ENCODE measurements at places on chromosomes 1 and 21. TPM values are rescaled to one million over a fixed set of nuclear protein-coding genes. Genes with fewer than 3 reads are reported as not detected.
A peak's percentile ranks its signal among the peaks of the same experiment; 100 is the strongest.

DNA sequence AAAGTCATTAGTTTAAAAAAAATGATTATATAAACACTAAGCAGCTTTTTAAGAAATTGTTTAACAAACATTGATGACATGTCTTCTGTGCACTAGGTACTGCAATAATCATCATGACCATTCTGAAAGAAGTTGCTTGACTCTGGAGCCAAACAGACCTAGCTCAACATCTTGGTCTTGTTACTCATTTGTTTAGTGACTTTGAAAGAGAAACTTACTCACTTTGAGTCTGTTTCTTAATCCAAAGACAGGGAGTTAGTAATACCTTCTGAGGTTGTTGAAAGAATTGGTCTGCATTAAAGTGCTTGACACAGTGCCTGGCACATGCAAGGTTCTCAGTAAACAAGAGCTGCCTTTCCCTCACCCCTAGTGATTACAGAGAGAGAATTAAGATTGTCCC lies 84.4 kb downstream of the SGIP1 start:
- no peak for DNase-seq

GRCh38 chr1:32998997-32999396 lies 34.4 kb upstream of the RNF19B start:
- no peak for DNase-seq

DNA sequence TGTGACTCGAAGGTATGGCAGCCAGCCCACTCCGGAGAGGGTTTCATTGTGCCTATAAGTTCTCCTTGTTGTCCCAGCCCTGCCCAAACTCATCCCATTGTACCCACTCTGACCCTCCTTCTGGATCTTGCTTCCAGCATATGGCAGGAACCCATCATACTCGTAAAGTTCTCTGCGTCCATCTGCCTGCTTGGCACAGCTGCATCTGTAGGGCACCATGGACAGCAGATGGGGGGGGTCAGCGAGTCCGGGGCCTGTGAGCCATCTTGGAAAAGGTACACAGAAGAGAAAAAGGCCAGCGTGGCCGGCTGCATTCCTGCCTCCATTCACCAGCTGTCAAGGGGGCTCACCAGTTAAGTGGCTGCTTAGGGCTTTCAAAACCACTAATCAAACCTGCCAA lies 94.9 kb upstream of the IGSF21 start:
- no peak for DNase-seq

DNA sequence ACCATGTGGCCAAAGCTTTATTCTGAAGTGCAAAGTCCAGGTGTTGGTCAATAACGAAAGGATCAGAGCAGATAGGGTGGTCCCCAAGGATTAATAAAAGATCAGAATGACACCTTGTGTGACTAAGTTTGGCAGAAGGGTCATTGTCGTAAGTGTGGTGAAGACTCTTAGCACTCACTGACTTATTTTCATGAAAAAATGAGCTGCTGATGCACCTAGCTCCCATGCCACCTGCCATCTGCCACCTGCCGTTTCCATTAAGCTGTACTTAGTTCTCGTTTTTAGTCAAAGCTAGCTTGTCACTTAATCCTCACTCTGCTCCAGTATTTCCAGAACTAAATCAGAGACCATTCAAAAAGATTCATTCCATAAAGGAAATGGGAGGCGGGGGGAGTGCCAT lies 112.6 kb downstream of the SEC16B start:
- DNase-seq, result no peak

GRCh38 chr1:53371851-53372250 lies 44.0 kb upstream of the LRP8 start:
- no peak for DNase-seq

DNA sequence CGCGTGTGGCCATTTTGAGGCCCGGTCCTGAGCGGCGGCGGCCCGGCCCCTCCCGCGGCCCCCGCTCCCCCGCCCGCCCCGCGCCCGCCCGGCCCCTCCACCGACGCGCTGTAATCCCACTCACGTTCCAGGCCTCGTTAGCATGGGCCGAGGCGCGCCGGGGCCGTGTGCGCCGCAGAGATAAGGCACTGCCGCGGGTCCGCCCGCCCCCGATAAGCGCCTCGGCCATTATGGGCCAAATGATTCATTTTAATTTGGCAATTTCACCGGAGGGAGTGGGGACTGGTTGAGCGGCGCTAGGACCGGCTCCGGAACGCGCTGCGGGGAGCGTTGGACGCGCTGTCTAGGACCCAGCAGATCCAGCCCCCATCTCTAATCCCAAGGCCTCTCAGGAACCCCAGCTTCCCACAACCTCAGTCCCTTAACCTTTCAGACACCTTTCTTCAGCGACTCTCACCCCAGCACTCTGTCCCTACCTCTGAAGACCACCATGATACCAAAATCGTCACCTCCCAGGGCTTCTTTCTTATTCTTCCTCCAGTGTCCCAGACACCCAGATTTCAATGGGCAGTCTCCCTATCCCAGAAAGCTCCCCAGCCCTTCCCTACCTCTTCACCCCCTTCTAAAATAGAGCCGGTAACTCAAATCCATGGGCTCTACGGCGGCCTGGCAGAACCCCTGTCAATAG lies at the start of gene TAL1:
Gene TAL1, minus strand, starts transcription at position 39 of the 688 bp plus-strand sequence. CDS start 6,337 bp downstream, outside the sequence.
- DNase-seq, result no peak

DNA sequence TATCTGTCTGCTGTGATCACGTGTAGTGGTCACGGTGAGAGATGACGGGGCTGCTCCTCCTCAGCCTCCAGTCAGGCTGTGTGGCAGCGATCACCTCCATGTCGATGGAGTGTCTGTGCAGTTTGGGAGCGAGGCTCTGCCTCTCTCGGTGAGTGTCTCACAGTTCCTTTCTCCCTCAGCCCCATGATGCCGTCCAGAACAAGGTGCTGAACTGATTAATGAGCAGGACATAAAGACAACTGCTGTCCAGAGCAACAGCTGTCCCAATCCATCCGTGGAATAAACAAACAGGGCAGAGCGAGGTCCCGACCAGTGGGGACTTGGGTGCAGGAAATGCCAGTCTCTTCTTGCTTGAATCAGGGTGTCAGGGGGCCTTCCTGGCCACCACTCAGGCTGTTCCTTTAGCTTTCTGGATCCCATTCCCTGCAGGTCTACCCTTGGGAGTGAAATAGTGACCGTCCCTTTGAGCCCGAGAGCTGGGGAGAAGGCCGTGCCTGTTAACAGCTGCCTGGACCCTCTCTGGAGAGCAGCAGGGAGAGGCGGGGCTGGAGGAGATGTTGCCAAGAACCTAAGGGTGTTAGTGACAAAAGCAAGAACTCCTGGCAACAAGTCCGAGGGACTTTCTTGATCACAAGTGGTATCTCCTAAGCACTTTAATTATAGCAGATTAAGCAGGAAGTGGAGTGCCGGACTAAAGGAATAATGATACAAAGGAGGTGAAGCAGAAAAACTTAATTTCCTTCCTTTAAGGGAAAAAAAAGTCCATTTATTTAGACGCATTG lies 443.9 kb downstream of the KIF26B start:
- DNase-seq, result no peak

- DNase-seq, result no peak
Measured at GRCh38 chr1:59316497-59317128, 19.7 kb downstream of the FGGY start.

DNA sequence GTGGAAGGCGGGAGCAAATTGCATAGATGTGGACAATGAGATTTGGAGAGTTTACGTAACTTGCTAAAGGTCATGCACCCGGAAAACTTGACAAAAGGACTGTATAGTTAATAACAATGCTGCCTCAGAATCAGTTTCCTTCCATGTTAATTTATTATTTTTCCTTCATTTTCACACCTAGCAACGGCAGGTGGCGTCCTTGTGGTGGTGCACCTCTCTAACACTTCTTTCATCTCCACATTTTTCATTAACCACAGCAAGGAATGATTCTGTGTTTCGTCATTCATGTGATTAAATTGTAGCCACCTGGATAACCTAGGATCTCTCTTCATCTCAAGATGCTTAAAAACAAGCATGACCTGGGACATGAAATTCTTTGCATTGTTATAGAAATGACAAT lies 2133.0 kb downstream of the NCAM2 start:
- no peak for DNase-seq

DNA sequence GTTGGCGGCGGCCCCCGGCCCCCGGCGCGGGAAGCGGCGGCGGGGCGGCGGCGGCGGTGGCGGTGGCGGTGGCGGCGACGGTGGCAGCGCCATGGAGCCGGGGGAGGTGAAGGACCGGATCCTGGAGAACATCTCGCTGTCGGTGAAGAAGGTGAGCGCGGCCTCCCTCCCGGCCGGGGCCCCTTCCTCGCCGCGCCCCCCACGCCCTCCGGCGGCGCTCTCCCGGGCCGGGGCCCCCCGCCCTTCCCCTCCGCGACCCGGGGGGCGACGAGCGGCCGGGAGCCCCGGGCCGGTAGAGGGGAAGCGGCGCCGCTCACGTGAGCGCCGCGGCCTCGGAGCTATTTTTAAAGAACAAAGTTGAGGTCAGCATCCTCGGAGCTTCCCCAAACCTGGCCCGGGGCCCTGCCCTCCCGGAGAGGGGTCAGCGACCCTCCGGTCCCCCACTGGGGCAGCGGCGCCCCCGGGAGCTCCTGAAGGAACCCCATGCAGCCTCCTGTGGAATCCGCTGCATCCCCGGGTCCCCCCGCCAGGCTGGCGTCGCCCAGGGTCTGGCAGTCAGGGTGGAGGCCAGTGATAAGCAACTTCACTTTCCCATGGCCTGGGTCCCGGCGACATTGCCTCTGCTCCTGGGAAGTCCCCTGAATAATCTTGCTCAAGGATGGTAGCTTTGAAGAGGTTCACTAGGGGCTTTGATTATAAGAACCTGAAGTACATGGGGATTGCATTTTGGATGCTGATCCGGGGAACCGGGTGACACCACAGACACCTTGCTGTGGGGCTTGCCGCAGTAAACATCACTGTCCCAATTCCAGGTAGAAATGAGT lies 560 bp downstream of the PLEKHM2 start:
- DNase-seq, result no peak

DNA sequence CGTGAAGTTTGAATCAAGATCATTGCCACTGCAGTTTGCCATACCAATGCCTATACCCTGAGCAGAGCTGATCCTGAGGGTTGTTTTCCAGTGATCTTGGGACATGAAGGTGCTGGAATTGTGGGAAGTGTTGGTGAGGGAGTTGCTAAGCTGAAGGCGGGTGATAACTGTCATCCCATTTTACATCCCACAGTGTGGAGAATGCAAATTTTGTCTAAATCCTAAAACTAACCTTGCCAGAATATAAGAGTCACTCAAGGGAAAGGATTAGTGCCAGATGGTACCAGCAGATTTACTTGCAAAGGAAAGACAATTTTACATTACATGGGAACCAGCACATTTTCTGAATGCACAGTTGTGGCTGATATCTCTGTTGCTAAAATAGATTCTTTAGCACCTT lies 78.6 kb downstream of the FMN2 start:
- DNase-seq, result no peak

GRCh38 chr1:115890580-115890979 lies 49.7 kb upstream of the NHLH2 start:
- no peak for DNase-seq

- DNase-seq, result no peak
Measured at GRCh38 chr1:231605149-231606100, 21.2 kb upstream of the DISC1 start.

- DNase-seq, result peak; percentile 30
Measured at GRCh38 chr1:45767035-45767434, 16.6 kb upstream of the IPP start.

DNA sequence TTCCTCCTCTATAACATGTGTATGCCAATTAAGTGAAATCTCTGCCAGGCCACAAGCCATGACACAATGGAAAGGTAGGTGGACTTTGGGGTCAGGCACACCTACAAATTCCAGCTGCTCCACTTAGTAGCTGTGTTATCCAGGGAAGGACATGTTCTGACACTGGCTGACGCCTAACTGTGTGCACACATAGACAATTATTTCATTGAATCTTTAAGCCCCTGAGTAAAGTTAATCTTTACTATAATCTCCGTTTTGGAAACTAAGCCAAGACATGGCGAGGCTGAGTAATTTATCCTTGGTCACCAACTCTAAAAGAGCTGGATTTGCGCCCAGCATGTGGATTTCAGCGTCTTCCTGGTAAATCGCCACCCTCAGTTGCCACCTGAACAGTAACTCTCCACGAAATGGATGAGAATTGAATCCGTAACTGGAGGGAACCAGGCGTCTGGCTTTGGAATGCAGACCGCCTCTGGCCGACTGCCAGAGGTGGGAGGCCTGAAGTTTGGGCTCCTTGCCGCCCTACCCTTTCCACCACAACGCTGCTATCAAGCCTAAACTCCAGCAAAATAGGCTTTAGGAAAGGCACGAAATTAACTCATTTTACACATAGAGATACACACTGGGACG lies 888 bp upstream of the SNRPE start:
- peak; percentile 25 for DNase-seq

LRP8 gene
- 5.1 TPM for total RNA-seq

TMEM52 gene
- total RNA-seq, result 3.6 TPM

S100A7A gene
- total RNA-seq, result 0.30 TPM

ARTN gene
- 0.49 TPM for total RNA-seq

DYNLT5 gene
- total RNA-seq, result 4.5 TPM

NTMT2 gene
- total RNA-seq, result not detected
